Right atrium auricular region (tissue), 2 donors: ENCODE measurements at places on chromosomes 11 and 22. TPM values are rescaled to one million over a fixed set of nuclear protein-coding genes. Genes with fewer than 3 reads are reported as not detected.
A peak's percentile ranks its signal among the peaks of the same experiment; 100 is the strongest.

DNA sequence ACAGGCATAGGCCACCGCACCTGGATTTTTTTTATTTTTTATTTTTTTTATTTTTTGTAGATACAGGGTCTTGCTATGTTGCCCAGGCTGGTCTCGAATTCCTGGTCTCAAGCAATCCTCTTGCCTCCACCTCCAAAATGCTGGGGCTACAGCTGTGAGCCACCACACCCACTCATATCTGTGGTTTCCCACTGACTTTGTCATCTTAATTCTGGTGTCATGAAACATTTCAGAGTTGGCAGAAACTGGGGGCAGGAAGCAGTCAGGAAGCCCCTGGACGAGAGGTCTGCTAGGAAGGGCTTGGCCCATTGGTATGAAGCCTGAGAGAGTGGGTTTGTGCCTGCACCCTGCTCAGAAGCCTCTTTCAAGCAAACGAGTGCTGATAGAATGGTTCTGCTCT lies 49.1 kb downstream of the COMMD9 start:
- DNase-seq, result no peak

GRCh38 chr11:113613619-113614018 lies 92.5 kb downstream of the TMPRSS5 start:
- no peak for DNase-seq

- DNase-seq, result no peak
Measured at GRCh38 chr11:14742849-14743559, 99.4 kb downstream of the PDE3B start.

- no peak for DNase-seq
Measured at GRCh38 chr22:18968011-18968749, 32.1 kb upstream of the PRODH start.

GRCh38 chr11:14894657-14895598 lies 2.9 kb upstream of the CYP2R1 start:
- peak; percentile 64 for DNase-seq

DNA sequence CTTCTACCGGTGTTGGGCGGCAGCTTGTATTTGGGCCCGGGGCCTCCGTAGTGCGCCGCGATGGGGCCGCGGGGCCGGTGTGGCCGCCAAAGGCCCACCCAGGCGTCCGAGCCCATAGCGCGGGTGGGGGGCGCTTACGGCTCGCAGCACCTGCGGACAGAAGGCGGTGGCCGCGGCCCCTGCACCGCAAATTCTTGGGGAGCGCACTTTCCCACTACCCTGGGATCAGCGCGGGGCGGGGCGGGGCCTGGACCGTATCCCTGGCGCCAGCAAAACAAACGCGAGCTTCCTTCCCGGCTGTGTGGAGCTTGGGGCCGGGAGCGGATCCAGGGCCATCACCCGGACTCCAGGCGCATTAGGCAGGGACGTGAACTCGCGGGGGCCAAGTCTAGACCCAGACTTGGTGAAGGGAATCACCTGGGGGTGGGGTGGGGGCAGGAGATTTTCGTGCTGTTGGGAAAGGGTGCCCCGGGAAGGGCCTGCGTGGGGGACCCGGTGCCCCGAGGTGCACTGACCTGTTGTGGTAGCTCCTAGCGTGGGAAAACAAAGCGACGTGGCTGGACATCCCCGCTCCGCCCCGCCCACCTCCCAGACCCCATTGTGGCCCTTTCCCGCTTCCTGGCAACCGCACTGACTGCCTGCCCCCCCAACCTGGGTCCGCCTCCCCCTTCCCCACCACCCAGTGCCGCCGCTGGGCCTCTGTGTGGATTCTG lies 2.3 kb upstream of the TYMP start:
- peak; percentile 86 for DNase-seq

CARD18 gene
- total RNA-seq, result not detected
